Breast epithelium (tissue), 4 donors: ENCODE measurements at places on chromosomes 2 and 18.

- no peaks in the 10 kb centered on the region for H3K36me3 ChIP-seq
- peak overlapping the region; percentile 65 for H3K27ac ChIP-seq
- DNase-seq = no peak
- H3K4me1 ChIP-seq = no peaks in the 10 kb centered on the region
- H3K4me3 ChIP-seq = peak overlapping the region; percentile 88
- H3K27me3 ChIP-seq = no peaks in the 10 kb centered on the region
These were observed 769 bp downstream of the FKBP1B start for GRCh38 chr2:24050041-24050979.

DNA sequence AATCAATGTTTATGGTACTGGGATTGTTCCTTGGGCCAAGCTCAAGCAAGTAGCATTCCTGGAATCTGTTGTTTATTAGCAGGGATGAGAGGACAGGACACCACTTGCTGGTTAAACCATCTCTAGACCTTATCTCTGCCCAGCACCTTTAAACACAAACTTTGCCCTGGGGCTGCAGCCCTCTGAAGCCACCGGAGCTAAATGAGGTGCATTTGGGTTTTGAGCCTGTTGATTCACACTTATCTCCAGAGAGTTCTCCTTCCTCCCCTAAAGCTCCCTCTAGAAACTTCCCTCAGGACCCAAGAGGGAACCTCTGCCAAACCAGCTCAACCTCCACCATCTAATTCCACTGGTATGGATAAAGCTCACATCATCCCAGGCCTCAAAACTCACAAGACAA is 94.8 kb upstream of the EPAS1 start:
- no peak for DNase-seq
- no peak overlapping the region for H3K4me3 ChIP-seq
- H3K36me3 ChIP-seq = no peaks in the 10 kb centered on the region
- H3K27me3 ChIP-seq = no peaks in the 10 kb centered on the region
- no peaks in the 10 kb centered on the region for H3K4me1 ChIP-seq

DNA sequence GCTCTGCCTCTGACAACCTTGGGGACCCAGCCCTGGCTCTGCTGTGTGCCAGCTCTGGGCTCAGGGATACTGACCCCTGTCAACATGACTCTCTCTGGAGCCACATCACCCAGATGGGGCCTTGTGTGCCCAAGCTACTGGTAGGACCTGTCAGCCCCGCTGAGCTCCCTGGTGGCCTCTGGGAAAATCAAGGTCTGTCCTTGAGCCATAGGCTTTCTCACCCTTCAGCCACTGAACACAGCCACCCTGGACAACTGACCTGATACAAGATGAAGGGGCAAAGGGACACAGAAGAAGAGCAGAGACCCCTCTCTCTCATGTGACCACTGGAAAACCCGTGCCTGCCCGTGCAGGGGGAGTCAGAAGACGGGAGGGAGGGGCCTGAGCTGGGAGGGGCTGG is 7.8 kb downstream of the CCDC74A start:
- H3K27ac ChIP-seq = no peak overlapping the region
- H3K4me3 ChIP-seq = no peak overlapping the region
- DNase-seq = no peak
- no peaks in the 10 kb centered on the region for H3K27me3 ChIP-seq

- peaks cover 5% of the 10 kb centered on the region for H3K4me1 ChIP-seq
- peak; percentile 82 for DNase-seq
- H3K27me3 ChIP-seq = no peaks in the 10 kb centered on the region
- H3K27ac ChIP-seq = peak overlapping the region; percentile 100
- peak overlapping the region; percentile 100 for H3K4me3 ChIP-seq
These were observed 1.1 kb downstream of the CYBRD1 start for GRCh38 chr2:171523088-171524017.

DNA sequence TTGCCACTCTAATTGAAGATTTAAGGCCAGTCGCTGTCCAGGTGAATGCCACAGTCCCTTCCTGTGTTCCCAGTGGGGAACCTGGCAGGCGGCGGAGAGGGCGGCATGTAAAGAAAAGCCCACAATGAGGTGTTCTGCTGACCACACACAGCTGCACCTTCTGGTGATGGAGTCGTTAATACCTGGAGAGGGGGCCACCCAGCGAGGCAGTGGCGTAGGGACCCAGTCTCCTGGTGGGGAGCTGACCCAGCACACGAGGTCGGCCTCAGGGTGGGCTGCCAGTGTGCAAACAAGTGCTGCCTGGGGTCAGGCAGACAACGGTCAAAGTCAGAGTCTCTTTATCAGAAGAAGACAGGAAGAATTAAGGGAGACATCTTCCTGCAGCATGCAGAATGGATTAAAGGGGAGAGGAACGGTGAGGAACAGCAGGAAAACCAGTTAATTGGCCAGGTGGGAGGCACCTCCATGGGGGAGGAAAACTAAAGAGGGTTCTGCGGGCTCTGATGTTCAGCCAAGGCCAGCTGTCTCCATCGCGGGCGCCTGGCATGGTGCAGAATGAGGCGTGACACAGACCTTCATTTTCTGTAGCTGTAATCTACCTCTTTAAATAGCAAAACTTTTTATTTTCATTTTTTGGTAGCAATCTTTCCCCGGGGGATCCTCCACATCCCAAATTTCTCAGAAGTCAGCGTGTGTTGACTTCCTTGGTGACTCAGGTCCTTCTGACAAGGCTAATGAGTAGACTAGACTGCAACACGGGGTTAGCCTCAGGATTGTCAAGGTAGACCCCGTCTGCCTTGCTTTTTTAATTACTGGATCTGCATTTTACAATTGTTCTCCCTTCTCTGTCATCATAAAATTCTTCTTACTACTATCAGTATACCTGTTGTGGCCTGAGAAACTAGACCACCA is 78.3 kb downstream of the SMAD7 start:
- DNase-seq = no peak
- no peak overlapping the region for H3K4me3 ChIP-seq
- H3K36me3 ChIP-seq = no peaks in the 10 kb centered on the region
- H3K4me1 ChIP-seq = no peaks in the 10 kb centered on the region
- H3K27me3 ChIP-seq = no peaks in the 10 kb centered on the region
- peak overlapping the region; percentile 53 for H3K27ac ChIP-seq
